ENCODE measurements at places on chromosomes 1 and 21.

GRCh38 chr1:70820995-70821394, 226.6 kb downstream of the PTGER3 start:
- DNase-seq: no peak

DNA sequence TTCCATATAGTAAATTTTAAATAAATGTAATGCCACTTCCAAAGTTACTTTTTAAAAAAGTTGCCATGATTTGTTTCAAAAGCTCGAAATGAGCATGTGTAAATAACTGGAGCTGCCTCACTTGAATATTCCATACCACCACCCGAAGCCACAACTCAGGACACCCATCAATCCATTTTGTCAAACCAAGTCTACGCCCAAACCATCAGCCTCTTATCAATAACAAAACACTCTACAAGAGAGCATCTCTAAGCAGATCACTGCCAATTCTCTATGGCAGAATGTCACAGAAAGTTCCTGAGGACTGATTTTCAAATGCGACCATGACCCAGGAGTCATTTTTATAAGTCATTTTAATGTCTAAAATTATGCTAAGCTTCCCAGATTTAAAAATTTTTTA, 4.5 kb downstream of the HNRNPR start:
- DNase-seq: no peak

DNA sequence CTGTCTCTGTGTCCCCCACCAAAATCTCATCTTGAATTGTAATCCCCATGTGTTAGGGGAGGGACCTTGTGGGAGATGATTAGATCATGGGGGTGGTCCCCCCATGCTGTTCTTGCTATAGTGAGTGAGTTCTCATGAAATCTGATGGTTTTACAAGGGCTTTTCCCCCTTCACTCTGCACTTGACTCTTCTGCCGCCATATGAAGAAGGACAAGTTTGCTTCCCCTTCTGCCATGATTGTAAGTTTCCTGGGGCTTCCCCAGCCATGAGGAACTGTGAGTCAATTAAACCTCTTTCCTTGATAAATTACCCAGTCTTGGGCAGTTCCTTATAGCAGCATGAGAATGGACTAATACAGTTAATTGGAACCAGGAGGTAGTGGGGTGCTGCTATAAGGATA, 137.1 kb upstream of the RAB4A start:
- no peak for DNase-seq

GRCh38 chr1:6347641-6348487, 45.7 kb downstream of the ACOT7 start:
- peak; percentile 49 for DNase-seq

DNA sequence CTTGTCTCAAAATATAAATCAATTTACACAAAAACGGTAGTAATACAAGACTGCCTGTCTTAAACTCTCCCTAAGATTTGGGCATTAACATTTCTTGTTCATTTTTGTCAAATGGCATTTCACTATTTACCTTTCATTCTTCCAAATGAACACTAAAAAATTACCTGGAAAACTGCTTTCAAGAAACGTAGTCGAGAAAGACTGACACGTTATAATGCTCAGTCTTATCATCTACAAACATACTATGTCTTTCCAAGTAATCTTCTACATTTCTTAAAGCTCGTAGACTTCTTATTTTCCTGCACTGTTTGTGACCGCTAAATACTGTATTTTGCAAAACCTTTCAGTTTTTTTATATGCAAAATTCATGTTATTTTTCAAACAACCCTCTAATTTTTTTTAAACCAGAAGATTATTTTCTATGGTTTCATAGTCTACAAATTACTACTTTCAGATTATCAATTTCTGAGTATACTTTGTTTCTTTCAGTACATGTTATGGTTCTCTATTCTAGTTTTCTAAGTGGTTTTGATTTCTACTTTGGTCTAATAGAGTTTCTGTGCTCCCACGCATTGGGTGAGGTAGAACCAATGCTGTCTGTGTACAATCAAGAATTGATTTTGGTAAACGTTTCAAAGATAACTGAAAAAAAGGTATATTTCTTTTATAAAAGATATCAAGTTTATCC, 336.4 kb downstream of the SMYD3 start:
- no peak for DNase-seq

- DNase-seq: no peak
These were observed 73.3 kb downstream of the ACBD6 start for GRCh38 chr1:180428782-180429695.

DNA sequence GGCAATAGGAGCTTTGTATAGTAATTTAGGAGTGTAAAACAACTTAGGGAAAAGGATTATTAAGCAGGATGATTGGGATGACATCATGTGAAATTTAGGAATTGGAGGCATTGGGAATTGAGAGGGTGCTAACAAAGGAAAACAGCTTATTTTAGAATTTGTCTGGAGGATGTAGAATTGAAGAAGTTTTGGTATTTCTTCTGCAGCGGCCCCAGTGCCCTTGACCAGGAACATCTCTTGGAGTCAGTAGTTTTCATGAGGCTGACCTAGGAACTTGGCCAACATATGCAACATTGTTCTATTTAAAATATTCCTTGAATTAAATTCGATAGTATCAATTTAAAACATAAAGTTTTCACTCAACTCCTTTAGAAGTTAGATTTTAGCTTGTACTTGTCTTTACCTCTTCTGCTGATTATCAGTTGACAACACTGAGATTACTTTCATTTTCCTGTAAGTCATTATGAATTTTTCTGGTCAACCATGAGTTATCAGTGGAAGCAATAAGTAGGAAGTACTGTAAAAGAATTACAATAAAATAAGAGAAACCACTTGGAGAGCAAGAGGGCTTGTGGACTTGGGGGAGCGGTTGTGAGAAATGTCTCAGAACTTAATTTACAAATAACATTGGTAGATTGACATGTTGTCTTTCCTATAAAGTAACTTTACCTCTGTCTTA, 52.8 kb downstream of the DYRK1A start:
- DNase-seq: no peak

- DNase-seq: no peak
These were observed 14.8 kb downstream of the LHX4 start for GRCh38 chr1:180244840-180245239.

GRCh38 chr1:236204656-236205055, 62.3 kb downstream of the GPR137B start:
- DNase-seq: no peak

Data from stimulated activated CD4-positive, alpha-beta T cell treated with anti-CD3 and anti-CD28 coated beads, Interleukin-2, amount 100 ng/mL, for 48 hours (primary cell).